ENCODE measurements at places on chromosomes 3 and 15.

DNA sequence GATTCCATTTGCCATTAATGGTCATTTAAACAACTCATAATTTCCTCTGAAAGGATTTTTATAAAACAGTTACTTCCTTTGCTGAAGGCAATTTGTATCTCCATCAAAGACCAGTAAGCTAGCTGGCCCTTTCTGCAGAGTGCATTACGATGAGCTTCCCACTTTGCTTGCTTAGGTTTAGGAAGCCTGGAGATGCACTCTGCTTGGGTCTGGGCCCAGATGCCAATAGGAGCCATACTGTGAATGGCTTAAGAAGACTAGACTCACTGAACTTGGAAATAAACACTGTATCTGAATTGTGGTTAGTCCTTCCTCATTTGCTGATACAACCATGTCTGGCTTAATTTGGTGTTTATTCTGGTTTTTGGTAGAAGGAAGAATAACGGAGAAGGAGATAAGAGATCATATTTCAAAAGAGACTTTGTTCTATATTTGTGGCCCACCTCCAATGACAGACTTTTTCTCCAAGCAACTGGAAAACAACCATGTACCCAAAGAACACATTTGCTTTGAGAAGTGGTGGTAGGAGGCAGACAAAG lies 38.1 kb downstream of the OXNAD1 start:
- no peak for DNase-seq

DNA sequence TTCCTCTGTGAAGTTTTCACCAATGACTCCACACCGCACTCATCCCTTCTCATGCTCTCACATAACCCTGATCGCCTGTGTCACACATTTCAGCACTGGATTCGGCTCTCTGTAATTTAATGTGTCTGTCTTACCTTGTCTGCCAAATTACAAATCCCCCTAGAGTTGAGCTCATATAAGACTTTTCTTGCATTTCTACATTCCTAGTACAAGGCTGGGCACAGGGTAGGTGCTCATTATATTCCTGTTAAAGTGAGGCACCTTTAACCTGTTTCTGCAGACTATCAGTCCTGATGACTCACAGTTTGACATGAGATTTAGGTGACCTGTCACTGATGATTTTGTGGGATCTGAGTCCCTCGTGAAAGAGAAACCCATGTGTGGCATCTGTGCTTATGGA lies 22.6 kb downstream of the TGM5 start:
- DNase-seq: no peak

GRCh38 chr3:43213631-43214030 lies 72.7 kb upstream of the SNRK start:
- DNase-seq: no peak

- DNase-seq: no peak
These were observed 119.9 kb downstream of the DGKG start for GRCh38 chr3:186241910-186242821.

DNA sequence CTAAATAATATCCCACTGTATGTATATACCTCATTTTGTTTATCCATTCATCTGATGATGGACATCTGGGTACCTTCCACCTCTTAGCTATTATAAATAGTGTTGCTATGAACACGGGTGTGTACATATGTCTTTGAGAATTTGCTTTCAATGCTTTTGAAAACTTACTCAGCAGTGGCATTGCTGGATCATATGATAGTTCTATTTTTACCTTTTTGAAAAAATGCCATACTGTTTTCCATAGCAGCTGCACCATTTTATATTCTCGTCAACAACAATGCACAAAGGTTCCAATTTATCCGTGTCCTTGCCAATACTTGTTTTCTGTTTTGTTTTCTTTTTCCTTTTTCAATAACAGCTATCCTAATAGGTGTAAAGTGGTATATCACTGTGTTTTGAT lies 77.1 kb downstream of the PEAK1 start:
- DNase-seq: no peak

DNA sequence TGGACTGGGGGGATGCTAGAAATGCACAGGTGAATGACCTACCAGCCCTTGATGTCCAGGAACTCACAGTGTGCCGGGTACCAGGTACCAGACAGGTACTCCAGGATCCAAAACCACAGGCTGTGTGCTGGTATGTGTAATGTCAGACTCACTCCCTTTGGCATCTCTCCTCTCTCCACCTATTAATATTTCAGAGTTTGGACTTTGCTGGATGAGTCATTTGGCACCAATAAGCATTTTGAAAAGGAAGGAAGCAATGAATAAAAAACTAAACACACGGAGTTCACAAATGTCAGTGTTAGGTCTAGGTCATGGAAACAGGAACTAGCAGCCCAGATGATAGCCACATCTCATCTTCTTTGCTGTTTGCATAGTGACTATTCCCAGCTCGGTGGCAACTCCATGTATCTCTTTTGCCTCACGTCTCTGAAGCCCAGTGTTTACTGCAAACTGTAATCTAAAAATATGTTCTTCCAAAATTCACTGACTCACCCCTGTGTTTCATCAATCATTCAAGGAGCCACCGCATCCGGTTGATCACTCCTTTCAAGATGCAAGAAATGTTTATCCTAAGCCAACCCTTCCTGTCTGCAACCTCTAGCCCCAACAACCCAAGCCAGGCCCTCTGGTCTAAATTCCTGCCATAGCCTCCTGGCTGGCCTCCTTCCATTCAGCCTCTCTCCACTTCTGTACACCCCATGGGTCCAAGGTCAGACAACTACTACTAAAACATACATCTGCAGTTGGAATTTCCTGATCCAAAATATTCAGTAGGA lies 8.4 kb downstream of the ITGB5 start:
- DNase-seq: no peak

DNA sequence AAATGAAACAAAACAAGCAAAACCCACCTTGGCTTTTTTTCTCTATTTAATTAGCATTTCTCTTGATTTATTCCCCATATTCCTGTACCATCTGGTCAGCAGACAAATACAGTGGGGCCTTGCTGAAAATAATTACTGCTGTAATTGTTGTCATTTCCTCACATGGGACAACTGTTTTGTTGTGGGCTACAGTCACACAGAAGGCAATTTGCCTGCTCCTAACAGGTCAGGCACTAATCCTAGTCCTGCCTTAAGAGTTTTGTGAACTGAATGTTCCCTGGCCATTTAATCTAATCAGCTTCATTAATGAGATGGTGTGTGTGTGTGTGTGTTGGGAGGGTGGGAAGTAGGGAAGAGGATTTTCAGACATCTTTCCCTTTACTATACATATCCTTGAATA lies 11.6 kb downstream of the TRPC1 start:
- no peak for DNase-seq

- DNase-seq: no peak
These were observed 1.5 kb upstream of the OR4F15 start for GRCh38 chr15:101810456-101810855.

- no peak for DNase-seq
These were observed 30.3 kb downstream of the CADM2 start for GRCh38 chr3:84989102-84989501.

GRCh38 chr3:19093084-19093483 lies 55.2 kb upstream of the KCNH8 start:
- no peak for DNase-seq

GRCh38 chr3:160486459-160486869 lies 36.9 kb upstream of the TRIM59 start:
- no peak for DNase-seq

DNA sequence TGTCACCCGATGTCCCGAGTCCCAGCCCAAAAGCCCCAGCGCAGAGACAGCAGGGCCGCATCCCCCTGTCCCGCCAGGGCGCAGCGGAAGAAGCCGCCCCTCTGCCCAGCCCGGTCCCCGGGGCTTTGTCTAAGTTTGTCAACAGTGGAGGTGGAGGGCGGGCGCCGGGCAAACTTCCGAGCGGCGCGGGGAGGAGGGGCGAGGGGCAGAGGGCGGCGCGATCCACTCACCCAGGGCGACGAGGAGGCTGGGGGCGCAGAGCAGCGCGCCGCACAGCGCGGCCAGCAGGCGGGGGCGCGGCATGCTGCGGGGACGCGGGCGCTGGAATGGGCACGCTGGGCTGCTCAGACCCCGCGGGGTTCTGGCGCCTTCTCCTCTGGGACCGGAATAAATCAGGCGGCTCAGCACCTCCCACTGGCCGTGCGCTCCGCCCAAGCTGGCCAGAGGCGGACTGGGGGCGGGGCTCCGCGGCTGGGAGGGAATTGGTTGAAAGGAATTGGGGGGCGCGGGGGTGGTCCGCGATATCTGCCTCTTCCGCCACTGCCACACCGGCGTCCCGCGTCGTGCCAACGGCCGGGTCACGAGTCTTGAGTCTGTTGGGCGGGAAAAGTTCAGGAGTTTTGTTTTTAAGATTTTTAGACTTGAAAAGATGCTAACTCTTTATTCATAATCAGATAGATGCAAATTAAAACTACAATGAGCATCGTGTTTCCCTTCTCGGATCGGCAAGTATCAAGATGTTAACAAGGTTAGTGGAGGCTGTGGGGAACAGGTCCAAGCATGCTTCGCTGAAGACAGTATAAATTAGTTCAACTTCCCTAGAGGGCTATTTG lies at the start of gene MFGE8:
Gene MFGE8 (minus strand): TSS at position 363 of the 833 bp plus-strand sequence. CDS start 60 bp downstream, at position 303.
- DNase-seq: peak; percentile 85

- DNase-seq: no peak
These were observed 13.4 kb downstream of the ARIH2 start for GRCh38 chr3:48931944-48932580.

GRCh38 chr3:130894986-130895280 lies 1.0 kb downstream of the ATP2C1 start:
- no peak for DNase-seq

- no peak for DNase-seq
These were observed 52.8 kb downstream of the CDIN1 start for GRCh38 chr15:36632226-36632625.

- no peak for DNase-seq
These were observed 1.0 kb upstream of the KLF15 start for GRCh38 chr3:126358038-126358815.

- no peak for DNase-seq
These were observed 16.1 kb upstream of the GHSR start for GRCh38 chr3:172464306-172464705.

GRCh38 chr3:31377045-31377642 lies 155.6 kb upstream of the STT3B start:
- no peak for DNase-seq

- DNase-seq: no peak
These were observed 18.9 kb upstream of the FEM1B start for GRCh38 chr15:68258692-68259091.

- no peak for DNase-seq
These were observed 29.1 kb upstream of the PDZRN3 start for GRCh38 chr3:73653877-73654276.

DNA sequence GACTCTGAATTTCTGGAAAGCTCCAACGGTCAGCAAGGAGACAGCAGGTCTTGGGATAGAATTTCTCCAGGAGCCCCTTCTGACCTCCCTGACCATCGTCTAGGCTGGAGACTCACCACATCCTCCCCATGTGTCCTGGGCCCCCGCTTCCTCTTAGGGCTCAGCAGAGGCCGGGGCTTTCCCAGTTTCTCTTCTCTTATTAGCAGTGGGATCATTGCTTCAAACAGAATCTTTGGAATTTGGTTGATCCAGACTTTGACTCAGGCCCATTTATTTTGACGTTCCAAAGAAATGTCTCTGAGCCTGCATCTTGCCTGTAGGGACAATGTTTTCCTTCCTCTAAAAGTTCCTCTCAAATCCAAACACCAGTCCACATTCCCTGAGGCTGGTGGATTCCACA lies 38.4 kb upstream of the SLC6A6 start:
- DNase-seq: no peak

GRCh38 chr3:10775828-10776227 lies 40.2 kb upstream of the SLC6A11 start:
- no peak for DNase-seq

- no peak for DNase-seq
These were observed 16.0 kb upstream of the CCR2 start for GRCh38 chr3:46337911-46338310.

GRCh38 chr3:56810577-56811545 lies 9.1 kb upstream of the ARHGEF3 start:
- no peak for DNase-seq

- DNase-seq: no peak
These were observed 2.9 kb downstream of the SOX14 start for GRCh38 chr3:137766876-137767537.

DNA sequence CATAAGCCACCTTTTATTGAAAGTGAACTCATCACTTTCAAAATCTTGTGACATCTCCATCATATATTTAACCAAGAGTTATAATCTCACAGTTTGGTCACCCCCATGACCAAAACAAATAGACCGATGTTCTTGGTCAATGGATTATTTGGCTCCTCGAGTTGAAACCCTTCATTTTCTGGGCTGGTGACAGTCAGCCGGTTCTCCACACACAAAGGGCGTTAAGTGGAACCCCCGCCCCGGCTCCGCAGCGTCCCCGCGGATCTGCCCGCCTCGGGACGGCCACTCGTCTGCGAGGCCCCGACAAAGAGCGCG lies 772 bp downstream of the TSPAN3 start:
- DNase-seq: no peak

DNA sequence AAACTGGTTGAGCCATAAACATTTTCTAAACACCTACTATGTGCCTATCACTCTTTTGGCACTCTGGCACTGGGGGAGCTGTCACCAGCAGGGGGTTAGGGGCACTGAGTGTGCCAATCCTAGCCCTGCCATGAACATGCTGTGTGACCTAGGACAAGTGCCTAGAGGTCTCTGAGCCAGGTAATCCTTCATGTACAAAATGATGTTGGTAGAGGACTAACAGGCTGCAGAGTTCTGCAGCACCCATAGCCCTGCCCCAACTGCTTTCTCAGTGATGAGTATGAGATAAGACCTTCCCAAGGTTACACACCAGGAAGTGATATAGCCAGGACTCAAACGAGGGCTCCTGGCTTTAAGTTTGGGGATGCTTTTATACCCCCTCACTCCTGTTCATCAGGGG lies 84.9 kb upstream of the SEC13 start:
- no peak for DNase-seq

GRCh38 chr3:29868543-29869101 lies 587.8 kb downstream of the RBMS3 start:
- no peak for DNase-seq
